ENCODE measurements at places on chromosomes 5 and 9. TPM values are rescaled to one million over a fixed set of nuclear protein-coding genes. Genes with fewer than 3 reads are reported as not detected.

DNA sequence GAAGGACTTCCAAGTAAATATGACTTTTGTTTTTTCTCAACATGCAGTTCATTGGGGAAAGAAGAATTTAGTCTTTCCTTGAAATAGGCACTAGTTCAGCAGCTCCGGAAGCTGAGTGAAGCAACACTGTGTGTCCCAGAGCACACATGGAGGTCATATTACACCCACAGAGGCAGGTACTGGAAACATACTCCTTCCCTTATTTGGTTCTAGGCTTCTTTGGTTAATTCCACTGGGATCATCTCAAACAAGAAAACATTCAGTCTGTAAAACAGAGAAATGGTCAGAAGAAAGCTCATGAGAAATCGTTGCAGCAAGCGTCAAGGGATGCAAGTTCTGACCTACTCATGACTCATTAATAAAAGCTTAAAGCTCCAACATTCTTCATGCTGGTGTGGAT lies 175.1 kb upstream of the PCSK5 start:
- DNase-seq: no peak
- no peaks in the 10 kb centered on the region for H3K36me3 ChIP-seq
- H3K4me3 ChIP-seq: no peak overlapping the region

DNA sequence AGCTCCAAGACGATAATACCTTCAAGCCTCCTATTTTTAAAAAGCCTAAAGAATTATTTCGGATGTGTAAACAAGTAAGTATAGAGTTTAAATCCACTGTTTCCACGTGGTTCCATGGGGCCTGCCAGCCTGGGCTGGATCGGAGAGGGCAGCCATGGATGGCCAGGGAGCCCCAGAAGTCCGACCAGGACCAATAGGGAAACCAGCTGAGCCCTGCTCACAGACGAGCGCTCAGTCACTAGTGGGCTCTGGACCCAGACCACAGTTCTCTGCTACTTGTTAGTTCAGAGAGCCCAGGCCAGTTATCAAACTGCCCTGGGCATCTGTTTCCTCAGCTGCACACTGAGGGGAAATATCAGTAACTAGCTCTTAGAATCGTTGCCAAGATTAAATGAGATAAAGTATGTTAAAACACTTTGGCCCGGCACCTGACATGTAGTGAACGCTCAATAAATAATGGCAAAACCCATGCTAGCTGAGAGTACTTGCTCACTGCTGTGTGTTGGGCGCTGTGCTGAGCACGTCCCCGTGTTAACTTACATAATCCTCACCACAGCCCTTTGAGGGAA lies 124.8 kb downstream of the RGS3 start:
- peaks cover 10% of the 10 kb centered on the region for H3K36me3 ChIP-seq
- H3K4me1 ChIP-seq: peaks cover 76% of the 10 kb centered on the region
- no peak for DNase-seq
- no peaks in the 10 kb centered on the region for H3K27me3 ChIP-seq
- no peak overlapping the region for H3K4me3 ChIP-seq

- no peak overlapping the region for H3K4me3 ChIP-seq
- no peak overlapping the region for H3K27ac ChIP-seq
- no peaks in the 10 kb centered on the region for H3K27me3 ChIP-seq
Observed at GRCh38 chr9:116223926-116224325, 70.3 kb downstream of the PAPPA start.

DNA sequence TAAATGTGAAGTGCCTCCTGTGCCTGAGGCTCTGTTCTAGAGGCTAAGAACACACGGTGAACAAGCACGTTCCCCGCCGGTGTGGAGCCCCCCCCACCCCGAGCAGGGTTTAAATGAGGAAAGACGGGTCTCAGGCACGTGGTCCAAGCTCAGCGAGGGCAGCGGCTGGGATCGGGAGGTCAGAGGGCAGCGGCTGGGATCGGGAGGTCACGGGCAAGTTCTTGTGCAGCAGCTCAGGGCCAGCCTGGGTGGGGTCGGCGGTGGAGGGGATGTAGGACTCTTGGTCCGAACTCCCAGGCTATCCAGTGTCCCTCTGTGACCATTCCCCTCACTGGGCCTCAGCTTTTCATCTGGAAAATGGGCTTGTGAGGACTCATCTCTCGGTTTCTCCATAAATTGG lies 2.7 kb upstream of the GBGT1 start:
- H3K27me3 ChIP-seq: no peaks in the 10 kb centered on the region
- H3K27ac ChIP-seq: no peak overlapping the region
- no peak for DNase-seq
- no peaks in the 10 kb centered on the region for H3K36me3 ChIP-seq
- H3K4me1 ChIP-seq: peaks cover 6% of the 10 kb centered on the region

DNA sequence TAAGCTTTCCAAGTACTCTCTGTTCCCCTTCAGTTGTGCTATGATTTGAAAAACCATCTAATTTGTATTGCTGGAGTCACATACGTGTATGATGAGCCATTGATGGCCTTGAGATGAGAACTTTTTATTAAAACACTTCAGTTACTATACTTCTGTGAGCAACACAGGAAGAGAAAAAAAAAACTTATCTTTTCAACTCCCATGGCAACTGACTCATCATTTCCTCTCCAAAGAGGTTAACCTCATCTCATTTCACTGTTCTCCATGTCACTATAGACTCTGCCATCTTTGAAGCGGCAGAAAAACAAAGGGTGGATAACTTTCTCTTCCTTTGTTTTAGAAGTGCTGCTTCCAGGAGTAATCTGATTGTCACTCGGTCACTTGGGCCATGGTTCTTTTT lies 104.3 kb upstream of the PCSK1 start:
- H3K27ac ChIP-seq: peak overlapping the region; percentile 87
- H3K4me3 ChIP-seq: peak overlapping the region; percentile 58
- peaks cover 44% of the 10 kb centered on the region for H3K4me1 ChIP-seq

DNA sequence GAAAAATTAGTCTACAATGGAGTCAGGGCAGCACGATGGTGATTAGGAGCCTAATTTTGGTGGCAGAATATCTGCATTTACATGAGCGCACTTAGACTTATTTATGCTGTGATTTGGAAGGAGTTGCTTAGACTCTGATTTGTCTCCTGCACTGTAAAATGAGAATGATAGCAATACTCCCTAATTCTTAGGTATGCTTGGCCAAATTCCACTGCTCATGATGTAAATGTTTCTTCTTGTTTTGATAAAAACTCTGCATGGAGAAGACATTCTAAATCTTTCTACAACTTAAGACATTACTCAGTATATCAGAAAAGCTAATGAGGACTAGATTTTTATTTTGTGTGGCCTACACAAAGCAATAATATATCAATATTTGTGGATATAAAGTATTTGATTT lies 205.4 kb downstream of the CDH18 start:
- no peak overlapping the region for H3K4me3 ChIP-seq
- H3K27me3 ChIP-seq: no peaks in the 10 kb centered on the region
- no peak for DNase-seq
- no peak overlapping the region for H3K27ac ChIP-seq
- no peaks in the 10 kb centered on the region for H3K4me1 ChIP-seq
- H3K36me3 ChIP-seq: no peaks in the 10 kb centered on the region

- H3K4me1 ChIP-seq: no peaks in the 10 kb centered on the region
- no peak overlapping the region for H3K4me3 ChIP-seq
- no peak for DNase-seq
- peaks cover 7% of the 10 kb centered on the region for H3K27me3 ChIP-seq
- no peaks in the 10 kb centered on the region for H3K36me3 ChIP-seq
Observed at GRCh38 chr9:132506977-132507669, 75.3 kb upstream of the BARHL1 start.

DNA sequence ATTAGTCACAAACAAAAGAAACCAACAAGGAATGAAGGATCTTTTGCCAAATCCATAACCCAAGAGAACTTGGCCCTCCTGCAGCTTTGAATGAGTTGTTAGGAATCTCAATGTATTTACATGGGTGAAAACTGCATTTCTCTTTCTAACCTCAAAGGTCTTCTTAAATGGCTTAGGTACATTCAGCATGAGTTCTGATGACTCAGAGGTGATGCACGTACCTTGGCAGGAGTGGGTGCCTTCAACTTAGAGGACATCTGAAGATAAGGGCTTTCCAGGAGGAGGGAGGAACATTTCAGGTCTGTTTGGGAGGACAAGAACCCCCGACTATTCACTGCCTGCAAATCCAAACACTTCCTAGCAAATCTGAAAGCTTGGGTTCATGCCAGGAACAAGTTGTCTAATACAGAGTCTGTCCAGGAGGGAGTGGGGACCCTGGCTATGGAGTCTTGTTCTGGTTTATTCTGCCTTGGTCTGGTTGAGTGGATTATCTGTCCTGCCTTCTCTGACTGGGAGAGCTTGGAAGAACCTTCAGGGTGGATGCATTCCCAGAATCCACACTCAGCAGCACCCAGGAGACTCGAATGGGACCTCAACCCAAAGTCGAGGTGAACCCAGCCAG lies 65.7 kb downstream of the IRX2 start:
- H3K27ac ChIP-seq: no peak overlapping the region

GRCh38 chr5:97231025-97231636 lies 48.1 kb upstream of the RIOK2 start:
- H3K36me3 ChIP-seq: no peaks in the 10 kb centered on the region
- no peak overlapping the region for H3K4me3 ChIP-seq
- no peak overlapping the region for H3K27ac ChIP-seq
- no peaks in the 10 kb centered on the region for H3K4me1 ChIP-seq
- DNase-seq: peak; percentile 28
- no peaks in the 10 kb centered on the region for H3K27me3 ChIP-seq

DNA sequence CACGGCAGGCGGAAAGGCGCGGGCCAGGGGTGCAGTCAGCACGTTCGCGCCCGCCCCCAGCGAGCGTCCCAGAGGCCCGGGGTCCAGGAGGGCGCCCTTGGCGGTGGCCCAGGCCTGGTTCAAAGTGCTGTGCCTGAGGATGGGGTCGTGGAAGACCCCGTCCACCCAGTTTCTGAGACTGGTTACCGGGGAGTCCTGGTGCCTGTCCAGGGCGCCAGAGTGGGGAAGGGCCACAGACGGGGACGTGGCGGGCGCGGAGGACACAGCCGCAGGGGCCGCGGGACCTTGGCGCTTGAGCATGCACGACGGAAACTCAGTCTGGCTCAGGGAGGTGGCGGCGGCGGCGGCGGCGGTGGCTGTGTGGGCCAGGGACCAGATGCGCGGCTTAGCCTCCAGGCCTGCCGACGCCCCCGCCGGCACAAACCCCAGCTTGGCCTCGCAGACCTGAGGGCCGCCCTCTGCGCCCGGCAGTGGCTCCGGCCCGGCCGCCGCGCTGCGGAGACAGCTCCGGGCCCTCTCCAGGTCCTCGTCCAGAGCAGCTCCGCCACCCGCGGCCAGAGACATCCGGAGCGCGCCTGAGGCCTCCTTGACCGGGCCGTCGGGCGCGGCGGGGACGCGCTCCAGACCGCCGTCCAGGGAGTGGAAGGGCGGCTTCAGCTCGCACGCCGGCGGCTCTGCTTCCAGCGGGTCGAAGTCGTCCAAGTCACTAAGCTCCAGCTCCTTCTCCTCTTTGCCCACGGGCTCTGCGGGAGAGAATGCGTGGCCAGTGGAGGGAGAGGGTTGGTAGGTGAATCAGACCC lies 4.5 kb downstream of the IRX4 start:
- peaks cover 3% of the 10 kb centered on the region for H3K36me3 ChIP-seq
- peaks cover 61% of the 10 kb centered on the region for H3K27me3 ChIP-seq
- H3K4me1 ChIP-seq: peaks cover 11% of the 10 kb centered on the region
- H3K4me3 ChIP-seq: no peak overlapping the region
- H3K27ac ChIP-seq: no peak overlapping the region

DNA sequence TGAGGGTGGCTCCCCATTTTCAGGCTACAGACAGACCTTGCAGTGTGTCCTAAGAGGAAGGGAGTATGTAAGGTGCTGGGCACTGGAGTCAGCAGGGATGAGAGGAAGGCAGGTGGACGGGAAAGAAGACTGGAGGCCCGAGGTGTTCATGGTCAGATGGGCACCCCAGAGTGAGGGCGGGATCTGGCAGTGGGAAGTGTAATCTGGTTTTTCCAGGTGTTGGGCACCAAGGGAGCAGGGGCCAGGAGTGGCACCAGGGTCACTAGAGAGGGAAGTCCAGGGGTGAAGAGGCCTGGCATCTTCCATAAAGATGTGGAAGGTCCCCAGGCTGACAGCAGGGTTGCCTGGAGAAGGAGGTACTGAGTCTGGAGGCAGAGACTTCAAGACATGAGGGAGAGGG lies 29.7 kb downstream of the PITX1 start:
- peaks cover 2% of the 10 kb centered on the region for H3K36me3 ChIP-seq
- no peak for DNase-seq
- H3K27me3 ChIP-seq: no peaks in the 10 kb centered on the region
- no peak overlapping the region for H3K4me3 ChIP-seq
- no peaks in the 10 kb centered on the region for H3K4me1 ChIP-seq

GRCh38 chr5:1345876-1346626 lies 1.2 kb upstream of the CLPTM1L start:
- no peak overlapping the region for H3K27ac ChIP-seq
- H3K27me3 ChIP-seq: no peaks in the 10 kb centered on the region
- H3K36me3 ChIP-seq: peaks cover 10% of the 10 kb centered on the region

DNA sequence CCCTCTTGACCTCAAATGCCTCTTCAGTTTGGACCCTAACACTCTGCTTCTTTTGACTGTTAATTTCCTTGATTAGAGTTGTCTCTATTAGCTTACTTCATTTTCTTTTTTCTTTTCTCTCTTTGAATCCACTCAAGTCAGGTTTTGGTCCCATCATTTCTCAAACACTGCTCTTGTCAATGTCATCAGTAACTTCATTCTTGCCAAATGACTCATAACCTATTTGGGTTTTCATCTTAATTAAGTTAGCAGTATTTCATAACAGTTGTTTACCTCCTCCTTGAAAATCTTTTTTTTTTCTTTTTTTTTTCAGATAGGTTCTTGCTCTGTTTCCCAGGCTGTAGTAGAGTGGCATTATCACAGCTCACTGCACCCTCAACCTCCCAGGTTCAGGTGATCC lies 119.6 kb downstream of the PARP8 start:
- H3K4me3 ChIP-seq: no peak overlapping the region
- peaks cover 18% of the 10 kb centered on the region for H3K36me3 ChIP-seq
- no peak for DNase-seq
- H3K4me1 ChIP-seq: peaks cover 12% of the 10 kb centered on the region

GRCh38 chr5:136228136-136228757 lies 35.3 kb upstream of the SMIM32 start:
- H3K4me3 ChIP-seq: no peak overlapping the region
- H3K36me3 ChIP-seq: no peaks in the 10 kb centered on the region
- H3K27me3 ChIP-seq: peaks cover 14% of the 10 kb centered on the region
- DNase-seq: no peak
- no peaks in the 10 kb centered on the region for H3K4me1 ChIP-seq
- H3K27ac ChIP-seq: no peak overlapping the region

- no peaks in the 10 kb centered on the region for H3K36me3 ChIP-seq
- H3K4me1 ChIP-seq: peaks cover 4% of the 10 kb centered on the region
- H3K27me3 ChIP-seq: peaks cover 7% of the 10 kb centered on the region
Observed at GRCh38 chr9:25677301-25678146, 720 bp downstream of the TUSC1 start.

DNA sequence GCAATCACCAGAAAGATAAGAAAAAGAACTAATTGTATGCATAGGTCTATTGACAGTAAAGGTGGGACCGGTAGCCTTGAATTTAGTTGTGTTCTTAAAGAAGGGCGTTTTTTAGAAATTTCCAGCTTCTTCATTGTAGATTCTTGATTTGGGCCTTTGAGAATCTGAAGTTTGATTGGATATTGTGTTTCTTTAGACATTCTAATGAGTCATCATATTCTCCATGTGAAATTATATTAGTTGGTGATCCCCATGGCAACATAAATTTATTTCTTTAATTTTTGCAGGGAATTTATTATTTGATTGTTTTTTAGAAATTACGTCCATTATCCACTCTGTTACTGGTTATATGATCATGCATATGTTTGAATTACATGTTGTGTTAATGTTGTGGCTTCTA lies 63.6 kb downstream of the MAN2A1 start:
- H3K27ac ChIP-seq: no peak overlapping the region
- DNase-seq: no peak
- peaks cover 16% of the 10 kb centered on the region for H3K4me1 ChIP-seq
- no peaks in the 10 kb centered on the region for H3K27me3 ChIP-seq
- peaks cover 4% of the 10 kb centered on the region for H3K36me3 ChIP-seq

The DBH gene
- not detected for total RNA-seq

The LCN1 gene
- not detected for total RNA-seq

The SHC3 gene
- total RNA-seq: not detected

The FOXD4L6 gene
- 0.21 TPM for total RNA-seq
